ENCODE measurements at places on chromosomes 16 and 17.

DNA sequence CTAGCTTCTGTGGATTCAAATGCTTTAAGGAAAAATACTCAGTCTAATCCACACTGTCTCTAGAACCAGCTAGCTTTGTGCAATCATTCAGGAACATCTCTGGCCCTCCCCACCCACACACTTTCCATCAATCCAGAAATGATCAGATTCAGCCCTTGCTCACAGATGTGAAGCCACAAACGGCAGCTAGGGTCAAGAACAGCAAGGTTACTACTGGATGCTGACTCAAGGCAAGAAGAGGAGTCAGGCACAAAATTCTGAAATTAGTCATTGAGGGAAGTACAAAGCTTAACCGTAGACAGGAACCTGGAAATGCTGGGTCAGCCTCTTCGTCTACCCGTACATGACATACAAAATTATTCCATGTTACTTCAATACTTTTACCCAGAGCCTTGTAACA is 174.6 kb downstream of the CDH13 start:
- no peak for DNase-seq

DNA sequence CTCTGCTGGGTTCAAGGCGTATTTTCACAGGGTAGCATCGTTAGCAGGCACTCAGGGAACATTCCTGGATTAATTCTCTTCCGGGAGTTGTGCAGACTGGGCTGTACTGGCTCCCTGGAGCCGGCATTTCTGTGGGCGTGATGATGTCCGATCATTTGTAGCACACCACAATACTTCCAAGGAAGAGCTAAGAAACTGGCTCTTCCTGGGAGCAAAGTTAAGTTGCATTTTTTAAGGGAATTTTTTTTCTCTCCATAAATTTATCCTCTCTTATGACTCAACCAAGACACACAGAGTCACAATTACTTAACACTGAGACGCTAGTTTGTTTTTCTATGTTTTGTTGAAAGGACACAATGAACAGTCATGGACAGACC is 211.6 kb upstream of the FOXF1 start:
- DNase-seq, result no peak

DNA sequence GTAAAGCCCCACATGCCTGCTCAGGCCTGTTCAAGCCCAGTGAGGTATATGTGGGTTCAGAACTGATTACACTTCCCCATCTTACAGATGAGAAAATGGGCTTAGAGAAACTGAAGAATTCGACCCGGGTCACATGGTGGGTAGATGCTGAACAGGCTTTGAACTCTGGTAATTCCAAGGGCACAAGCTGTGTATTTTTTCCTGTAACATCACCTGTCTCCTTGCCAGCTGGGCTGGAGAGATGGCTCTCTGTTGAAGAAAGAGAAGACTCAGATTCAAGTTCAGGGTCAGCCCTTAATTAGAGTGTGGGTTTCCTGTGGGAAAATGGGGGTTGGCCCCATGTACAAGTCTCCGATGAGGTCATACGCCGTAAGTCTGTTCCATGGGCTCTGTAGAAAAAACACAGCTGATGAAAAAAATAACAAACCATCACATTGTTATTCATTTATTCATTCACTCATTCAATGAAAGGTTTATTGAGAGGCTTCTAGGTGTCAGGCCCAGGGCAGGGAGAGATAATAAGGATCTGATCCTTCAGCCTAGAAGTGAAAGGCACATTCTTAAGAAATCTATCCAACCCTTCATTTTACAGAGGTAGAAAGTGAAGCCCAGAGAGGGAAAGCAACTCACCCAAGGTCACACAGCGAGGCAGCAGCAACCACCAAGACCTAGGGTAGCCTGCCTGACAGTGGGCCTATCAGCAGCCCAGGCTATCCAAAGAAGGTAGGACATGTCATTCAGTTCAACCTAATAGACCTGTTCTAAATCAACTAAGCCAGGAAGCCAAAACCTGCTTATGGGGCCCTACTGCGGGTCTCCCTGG is 482.8 kb downstream of the SOX9 start:
- no peak for DNase-seq

- DNase-seq, result no peak
Measured at GRCh38 chr16:88477631-88478519, 24.8 kb downstream of the ZFPM1 start.

- no peak for DNase-seq
Measured at GRCh38 chr16:1431497-1432270, 806 bp downstream of the PERCC1 start.

DNA sequence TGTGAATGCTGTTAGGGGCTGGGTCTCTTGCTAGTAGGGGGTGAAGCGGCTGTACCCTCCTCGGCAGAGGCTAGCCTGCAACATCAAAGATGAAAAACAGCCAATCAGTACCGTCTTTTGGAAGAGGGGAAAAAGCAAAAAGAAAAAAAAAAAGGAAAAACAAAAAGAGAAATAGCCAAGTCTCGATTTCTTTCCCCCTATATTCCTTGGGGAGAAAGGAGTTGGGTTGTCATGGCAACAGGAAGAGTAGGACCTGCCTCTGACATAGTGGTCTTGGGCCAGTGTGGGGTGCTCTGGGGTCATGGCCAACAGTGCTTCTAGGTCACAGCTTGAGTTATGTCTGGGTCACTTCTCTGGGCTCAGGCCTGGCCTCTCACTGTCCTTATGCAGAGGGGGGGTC is 17.9 kb downstream of the ENGASE start:
- DNase-seq, result no peak

- DNase-seq, result no peak
Measured at GRCh38 chr17:34241062-34241461, 14.0 kb upstream of the CCL2 start.

DNA sequence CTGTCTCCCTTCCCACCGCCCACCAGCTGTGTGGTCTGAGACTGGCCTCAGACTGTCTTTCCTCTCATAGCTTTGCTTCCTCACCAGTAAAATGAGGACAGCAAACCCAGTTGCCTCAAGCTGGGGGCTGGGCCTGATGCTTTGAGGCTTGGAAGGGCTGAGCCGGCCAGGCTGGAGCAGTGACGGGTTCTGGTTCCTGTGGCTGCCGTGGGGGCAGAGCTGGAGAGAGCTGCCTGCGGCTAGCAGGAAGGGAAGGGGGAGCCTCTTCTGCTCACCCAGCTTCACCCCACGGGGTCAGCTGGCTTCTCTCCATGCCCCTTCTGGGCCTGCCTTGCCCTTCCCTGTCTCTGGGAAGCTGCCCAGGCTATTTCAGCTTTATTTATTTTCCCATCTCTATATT is 23.7 kb downstream of the LASP1 start:
- DNase-seq, result no peak

GRCh38 chr17:78677303-78678221 is 100.4 kb upstream of the DNAH17 start:
- no peak for DNase-seq

DNA sequence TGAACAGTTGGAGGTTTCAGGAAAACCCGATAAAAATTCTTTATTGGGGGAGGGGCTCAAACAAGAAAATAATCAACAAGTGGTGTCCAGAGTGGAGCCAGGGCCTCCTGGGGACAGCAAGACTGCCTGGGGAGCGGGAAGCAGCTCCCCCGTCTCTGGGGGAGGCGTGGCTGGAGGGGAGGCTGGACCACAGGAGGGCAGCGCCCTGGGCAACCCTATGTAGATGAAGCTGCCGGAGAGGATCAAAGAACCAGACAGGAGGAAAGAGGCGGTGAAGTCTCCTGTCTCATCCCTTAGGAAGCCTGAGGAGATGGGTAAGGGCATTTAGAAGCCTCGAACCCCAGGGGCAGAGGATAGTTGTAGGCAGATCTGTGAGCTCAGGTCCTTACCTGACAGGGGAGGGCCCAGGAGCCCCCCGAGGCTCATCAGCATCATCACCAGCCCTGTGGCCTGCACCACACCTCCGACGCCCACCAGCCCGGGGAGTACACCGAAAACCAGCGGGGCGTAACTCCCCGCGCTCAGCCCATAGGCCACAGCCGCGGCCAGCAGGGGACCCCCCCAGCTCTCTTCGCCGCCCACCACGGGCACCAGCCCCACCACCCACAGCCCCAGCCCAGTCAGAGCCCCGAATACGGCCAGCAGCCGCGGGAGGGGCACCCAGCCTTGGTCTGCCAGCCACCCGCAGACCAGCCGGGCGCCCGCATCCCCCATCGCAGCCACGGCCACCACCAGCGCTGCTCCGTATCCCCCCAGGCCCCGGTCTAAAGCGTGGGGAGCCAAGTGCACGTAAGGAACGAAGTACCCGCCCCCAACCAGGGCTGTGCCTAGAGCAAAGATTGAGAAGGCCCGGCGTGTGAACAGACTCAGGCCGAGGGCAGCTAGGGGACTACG is 2.0 kb downstream of the SLC16A11 start:
- DNase-seq, result no peak

DNA sequence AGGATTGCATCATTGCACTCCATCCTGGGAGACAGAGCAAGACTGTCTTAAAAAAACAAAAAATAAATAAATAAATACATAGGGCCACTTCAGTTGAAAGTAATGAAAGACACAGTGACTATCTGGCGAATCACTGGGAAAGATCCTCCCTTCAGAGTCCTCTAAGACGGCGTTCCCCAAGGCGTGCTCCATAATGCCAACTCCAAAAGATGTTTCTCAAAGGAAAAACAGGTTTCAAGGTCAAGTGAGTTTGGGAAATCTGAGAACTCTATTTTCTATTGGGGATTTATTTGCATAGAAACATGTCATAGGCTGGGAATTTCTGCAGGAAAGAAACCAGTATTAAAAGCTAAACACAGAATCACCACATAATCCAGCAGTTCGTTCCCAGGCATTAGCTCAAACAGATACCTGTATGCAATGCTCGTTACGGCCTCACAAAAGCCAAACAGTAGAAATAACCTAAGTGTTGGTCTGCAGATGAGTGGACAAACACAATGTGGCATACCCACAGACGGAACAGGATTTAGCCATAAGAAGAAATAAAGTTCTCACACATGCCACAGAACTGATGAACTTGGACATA is 7.9 kb downstream of the KLHDC4 start:
- no peak for DNase-seq

DNA sequence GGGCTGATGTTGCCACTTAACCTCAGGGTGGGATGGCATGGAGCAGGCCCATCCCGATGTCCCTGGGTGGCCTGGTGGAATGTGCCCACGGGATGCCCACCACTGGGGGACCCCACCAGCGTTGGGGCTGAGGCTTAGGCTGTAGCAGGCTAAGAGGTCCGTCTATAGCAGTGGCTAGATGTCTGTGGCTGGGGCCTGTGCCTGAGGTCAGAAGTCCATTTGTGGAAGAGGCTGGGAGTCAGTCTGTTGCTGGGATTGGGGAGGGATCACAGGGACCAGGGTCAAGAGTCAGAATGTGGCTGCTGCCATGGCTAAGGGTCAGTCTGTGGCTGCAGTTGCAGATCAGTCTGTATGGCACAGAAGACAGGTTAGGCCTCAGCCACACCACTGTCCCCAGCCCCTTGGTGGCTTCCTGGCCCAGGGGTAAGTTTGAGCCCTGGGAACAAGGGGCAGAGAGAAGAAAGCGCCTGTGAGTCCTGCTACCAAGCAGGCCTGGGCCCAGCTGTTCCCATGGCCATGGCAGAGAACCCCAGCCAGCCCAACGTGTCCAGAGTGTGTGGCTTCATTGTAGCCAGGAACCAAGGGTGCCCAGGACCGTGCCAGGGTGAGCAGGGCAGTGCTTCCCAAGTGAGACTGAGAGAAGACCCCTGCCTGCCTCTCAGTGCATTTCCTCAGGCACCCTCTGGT is 35.7 kb downstream of the RAI1 start:
- DNase-seq, result no peak

DNA sequence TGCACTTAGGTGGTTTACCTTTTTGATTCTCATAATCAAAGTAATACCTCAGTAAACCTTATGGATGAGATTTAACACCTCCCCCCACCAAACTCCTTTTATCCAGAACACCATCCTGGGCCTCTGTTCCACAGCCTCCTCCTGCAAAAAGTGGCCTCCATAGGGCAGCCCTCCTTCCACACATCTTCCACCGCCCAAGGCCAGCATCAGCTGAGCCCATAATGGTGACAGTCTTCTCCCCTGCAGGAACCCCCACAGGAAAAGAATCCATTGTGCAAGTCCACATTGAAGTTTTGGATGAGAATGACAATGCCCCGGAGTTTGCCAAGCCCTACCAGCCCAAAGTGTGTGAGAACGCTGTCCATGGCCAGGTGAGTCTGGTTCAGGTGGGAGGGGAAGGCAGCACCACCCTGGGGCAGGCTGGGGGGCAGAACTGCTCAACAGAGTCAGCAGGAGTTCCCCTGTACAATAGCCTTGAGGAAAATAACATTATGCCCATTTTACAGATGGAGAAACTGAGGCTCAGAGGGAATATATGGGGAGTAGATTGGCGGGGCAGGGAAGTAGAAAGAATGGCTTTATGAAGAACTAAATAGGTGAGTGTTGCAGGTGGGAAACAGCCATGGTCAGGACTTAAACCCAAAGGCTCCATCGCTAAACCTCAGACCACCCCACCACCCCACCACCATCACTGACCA is 29.2 kb upstream of the BEAN1 start:
- DNase-seq, result no peak

GRCh38 chr16:85536073-85536410 is 77.1 kb upstream of the GSE1 start:
- DNase-seq, result no peak

DNA sequence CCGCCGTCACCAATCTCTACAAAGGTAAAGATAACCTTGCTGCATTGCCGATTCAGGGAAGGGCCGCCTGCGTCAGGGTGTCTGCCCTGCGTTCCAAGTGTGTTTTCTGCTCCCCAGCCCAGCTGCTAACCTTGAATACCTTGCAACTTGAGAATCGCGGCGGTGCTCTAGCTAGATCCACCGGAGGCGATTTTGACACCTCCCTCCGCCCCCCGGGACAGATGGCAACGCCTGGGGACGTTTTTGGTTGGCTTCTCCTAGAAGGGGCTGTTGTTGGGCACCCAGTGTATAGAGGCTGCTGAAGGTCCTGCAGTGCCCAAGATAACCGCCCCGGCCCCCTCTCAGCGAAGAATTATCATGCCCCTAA is 1.5 kb downstream of the HAPSTR1 start:
- no peak for DNase-seq

GRCh38 chr16:68396481-68396880 is 51.8 kb downstream of the SMPD3 start:
- no peak for DNase-seq

DNA sequence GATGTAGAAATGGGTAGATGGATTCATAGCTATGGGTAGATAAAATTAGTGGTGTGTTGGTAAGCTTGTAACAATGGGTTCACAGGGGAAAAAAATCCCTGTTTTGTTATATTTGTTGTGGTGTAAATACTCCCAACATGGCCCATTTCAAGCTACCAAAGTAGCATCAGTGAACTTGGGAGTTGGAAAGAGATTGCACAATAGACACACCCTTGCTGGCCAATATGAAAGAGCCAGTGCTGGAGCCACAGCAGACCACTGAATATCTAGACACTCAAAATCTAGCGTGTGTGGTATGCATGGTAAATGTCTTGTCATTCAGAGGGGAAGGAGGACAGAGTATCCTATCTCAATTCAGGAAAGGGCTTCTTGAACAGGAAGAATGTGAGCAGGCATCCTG is 565.1 kb upstream of the SALL1 start:
- no peak for DNase-seq

- DNase-seq, result no peak
Measured at GRCh38 chr16:27824006-27824405, 239.5 kb downstream of the GSG1L start.

- no peak for DNase-seq
Measured at GRCh38 chr16:9521749-9522370, 430.4 kb downstream of the HAPSTR1 start.
